Cerebellar nuclear complex (tissue), 1 donor: ENCODE measurements at places on chromosomes 3 and 15.

GRCh38 chr3:179526482-179526881 is 36.2 kb upstream of the ACTL6A start:
- DNase-seq, result no peak

- no peak for DNase-seq
Observed at GRCh38 chr3:140760324-140761075, 82.6 kb downstream of the TRIM42 start.

GRCh38 chr15:64566629-64567427 is 106.5 kb downstream of the ZNF609 start:
- DNase-seq, result no peak

GRCh38 chr3:112199622-112200316 is 66.7 kb upstream of the GCSAM start:
- no peak for DNase-seq

- no peak for DNase-seq
Observed at GRCh38 chr3:9803494-9803893, 6.6 kb upstream of the TTLL3 start.

DNA sequence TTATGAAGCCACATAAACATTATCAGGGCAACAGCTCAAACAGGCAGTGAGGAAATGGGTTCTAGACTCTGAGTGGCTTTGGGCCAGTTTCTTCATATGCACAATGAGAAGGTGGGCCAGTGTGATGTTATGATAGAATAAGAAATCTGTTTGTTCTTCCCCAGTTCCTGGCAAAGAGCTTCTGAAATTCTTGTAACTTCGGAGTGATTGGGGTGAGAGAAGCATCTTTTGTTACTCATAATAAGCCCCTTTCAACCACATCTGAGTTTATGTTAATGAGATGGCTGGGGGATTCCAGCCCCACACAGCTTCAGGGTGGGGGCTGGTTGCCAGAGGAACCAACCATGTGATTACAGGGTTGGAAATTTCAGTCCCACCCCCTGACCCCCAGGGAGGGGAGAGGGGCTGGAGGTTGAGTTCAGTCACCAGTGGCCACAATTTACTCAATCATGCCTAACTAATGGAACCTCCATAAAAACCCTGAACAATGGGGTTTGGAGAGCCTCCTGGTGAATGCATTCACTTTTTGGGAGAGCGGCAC is 57.0 kb upstream of the FRMD4B start:
- DNase-seq, result no peak

GRCh38 chr3:25783661-25784512 is 644 bp upstream of the NGLY1 start:
- DNase-seq, result no peak

GRCh38 chr3:153602801-153603200 is 440.8 kb downstream of the RAP2B start:
- no peak for DNase-seq

DNA sequence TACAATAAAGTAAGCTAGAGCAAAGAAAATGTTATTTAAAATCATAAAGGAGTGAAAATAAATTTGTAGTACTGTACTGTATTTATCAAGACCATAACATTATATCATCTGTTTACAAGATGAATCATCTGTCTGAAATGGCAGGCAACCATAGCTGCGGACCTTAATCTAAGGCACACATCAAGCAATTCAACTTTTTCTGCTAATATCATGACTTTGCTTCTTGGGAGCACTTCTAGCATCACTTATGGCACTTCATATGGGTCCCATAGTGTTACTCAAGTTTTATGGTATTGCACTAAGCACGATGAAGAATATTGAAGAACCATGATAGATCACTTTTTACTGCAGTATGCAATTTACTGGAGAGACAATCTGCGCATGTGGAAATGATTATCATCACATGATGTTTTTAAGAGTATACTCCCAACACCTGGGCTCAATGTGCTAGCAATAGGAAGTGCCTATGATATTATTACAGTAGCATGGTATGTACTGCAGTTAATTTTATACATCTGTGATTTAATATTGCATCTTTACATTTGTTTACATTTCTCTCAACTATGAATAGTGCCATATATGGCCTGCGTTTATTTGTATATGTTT is 137.7 kb upstream of the NECTIN3 start:
- no peak for DNase-seq

DNA sequence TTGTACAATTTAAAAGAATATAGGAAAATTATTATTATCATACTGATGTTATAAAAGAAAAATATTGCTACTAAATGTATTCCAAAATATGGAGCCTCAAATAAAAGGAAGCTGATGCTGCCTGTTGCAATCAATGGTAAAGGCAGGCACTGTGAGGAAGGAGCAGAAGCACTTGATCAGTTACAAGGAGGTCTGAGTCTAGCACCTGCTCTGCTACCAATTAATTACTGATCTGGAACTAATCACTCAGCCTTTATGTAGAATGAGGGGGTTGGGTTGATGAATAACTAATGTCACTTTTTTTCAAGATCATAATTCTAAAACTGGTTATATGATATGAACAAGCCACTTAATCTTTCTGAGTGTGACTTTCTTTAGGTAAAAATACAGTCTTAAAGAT is 5.5 kb downstream of the ADGRG7 start:
- no peak for DNase-seq

- DNase-seq, result no peak
Observed at GRCh38 chr3:43048470-43048869, 57.4 kb downstream of the POMGNT2 start.

DNA sequence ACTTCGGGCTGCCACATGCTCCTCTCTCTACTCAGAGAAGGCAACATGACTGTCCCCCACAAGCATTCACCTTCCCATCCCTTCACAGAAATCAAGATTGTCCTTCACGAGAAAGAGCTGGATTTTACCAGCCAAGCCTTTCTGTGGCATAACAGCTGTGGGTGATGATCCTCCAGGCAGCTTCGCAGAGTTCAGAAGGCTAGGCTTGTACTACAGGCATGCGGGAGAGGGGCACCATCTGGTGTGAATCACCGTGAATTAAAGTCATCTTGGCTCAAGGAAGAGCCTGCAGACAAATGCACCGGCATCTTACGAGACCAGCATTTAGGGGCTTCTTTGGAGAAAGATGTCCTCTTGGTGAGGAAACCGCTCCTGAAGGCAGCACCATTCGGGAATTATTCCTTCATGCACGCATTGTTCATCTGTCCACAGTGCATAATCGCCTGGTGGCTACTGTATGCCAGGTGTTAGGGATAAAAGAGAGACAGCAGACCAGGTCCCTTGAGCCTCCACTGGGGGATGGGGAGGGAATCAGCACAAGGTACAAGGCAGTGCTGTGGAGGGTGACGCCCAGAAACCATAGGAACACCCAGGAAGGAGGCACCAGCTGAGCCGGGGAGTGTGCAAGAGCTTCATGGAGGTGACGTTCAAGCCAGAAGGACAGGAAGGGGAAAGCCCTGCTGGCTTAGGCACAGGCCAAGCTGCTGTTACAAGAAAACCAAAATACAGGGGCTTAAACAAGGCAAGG is 108.6 kb downstream of the TMEM266 start:
- DNase-seq, result no peak

- DNase-seq, result no peak
Observed at GRCh38 chr3:15420871-15421270, 6.5 kb downstream of the METTL6 start.

DNA sequence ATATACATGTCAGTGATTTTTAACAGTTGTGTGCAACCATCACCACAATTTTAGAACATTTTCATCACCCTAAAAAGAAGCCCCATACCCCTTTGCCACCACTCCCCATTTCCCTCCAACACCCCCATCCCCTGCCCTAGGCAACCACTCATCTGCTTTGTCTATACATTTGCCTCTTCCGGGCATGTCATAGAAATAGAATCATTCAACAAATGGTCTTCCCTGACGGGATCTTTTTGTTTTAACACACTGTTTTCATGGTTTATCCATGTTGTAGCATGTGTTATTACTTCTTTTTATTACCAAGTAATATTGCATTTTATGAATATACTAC is 4.0 kb downstream of the VILL start:
- DNase-seq, result no peak

- DNase-seq, result no peak
Observed at GRCh38 chr3:122998206-122998605, 29.4 kb downstream of the SEMA5B start.

GRCh38 chr15:59140422-59141226 is 35.7 kb downstream of the CCNB2 start:
- DNase-seq, result no peak

DNA sequence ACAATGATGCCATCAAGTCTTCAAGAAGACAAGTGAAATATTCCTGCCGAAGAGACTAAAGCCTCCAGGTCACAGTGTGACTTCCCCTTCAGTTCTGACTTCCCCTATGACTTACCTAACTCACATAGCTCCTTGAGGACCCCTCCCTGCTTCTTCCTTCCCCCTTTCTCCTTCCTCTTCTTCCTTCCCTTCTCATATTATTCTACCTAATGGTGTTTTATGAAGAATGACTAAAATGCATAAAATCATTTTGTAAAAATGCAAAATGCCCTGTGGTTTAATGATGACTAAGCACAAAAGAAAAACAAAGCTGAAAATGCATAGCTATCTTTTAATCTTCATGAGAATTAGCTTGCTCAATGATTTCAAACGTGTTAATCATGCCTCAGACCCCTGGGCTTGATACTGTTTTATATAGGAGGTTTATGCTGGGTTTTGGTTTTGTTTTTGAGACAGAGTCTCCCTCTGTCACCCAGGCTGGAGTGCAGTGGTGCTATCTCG is 26.1 kb upstream of the TM4SF4 start:
- DNase-seq, result no peak

DNA sequence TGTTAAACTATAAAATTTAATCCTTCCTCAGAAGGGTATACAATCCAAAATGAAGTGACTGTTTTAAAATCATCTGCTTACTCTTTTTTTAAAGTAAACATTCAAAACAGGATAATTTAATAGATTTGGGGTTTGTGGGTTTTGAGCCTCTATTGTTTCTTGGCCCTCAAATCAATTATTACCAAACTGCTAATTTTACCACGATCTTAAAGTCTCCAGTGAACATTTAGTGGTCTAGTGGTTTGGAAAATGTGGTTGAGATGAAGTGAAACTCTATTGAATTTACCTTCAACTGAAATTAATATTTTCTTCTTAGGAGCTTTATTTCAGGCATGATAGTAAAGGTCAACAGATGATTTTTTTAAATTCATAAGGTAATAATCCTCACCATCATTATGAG is 11.2 kb upstream of the ATP11B start:
- DNase-seq, result no peak

DNA sequence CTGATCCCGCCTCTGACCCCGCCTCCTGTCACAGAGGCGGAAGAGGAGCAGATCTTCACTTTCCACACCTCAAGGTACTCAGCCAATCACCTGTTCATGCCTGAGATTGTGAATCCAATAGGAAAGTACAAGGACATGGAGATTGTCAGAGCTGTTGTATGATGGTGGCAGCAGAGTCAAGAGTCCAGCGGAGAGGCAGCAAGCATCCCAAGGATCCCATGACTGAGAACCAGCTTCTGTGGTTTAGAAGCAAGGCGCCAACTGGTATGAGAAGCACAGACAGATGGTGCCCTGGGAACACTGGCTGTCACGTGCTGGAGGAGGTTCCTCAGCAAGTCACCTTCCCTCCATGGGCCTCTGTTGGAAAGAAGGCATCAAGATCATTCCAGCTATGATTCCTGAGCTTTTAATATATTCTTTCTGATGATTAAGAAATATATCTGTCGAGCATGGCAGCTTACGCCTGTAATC is 93.9 kb downstream of the CPN2 start:
- no peak for DNase-seq

DNA sequence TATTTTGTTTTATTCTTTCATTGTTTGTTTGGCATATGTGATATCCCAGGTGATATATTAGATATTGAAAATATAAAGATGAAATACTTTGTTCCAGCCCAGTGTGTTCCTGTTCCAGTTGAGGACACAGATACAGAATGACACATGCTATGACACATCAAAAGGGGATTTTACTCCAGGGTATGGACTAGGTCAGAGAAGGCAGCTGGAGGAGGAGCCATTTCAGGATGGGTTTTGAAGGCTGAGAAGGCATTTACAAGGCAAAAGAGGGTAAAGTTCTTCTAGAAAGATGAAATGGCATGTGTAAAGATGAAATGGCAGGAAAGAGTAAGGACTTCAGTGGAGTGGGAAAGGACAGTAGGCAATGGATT is 163.8 kb downstream of the ZIC1 start:
- no peak for DNase-seq

DNA sequence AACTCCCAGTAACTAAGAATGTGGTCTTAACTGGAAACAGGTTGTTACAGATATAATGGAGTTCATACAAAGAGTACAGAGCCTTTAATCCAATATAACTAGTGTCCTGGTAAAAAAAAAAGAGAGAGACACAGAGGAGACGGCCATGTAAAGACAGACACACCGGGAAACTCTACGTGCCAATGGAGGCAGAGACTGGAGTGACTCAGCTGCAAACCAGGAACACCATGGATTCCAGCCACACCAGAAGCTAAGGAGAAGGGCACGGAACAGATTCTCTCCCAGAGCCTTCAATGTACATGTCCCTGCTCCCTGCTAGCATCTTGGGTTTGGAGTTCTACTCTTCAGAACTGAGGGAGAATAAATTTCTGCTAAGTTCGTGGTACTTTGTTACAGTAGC is 4.5 kb downstream of the RNF168 start:
- no peak for DNase-seq
